ENCODE measurements at places on chromosomes 3 and 15.

GRCh38 chr3:108092501-108092900 lies 1.7 kb upstream of the CD47 start:
- no peak for DNase-seq

DNA sequence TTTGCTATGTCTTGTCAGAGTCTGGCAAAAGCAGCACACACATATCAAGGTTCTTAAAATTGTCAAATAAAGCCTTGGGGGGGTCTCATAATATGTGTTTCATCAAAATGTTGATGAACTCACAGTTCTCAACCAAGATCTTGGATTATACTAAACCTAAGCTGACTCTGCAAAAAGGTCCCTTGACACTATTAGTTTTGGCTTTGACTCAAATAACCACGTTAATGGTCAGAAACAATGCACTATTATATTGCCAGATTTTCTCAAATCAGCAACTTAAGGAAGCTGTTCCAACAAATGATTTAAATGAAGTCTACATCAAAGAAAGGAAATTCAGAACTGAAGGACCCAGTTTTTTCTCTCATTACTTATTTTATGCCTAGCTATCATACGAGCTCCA lies 1063.9 kb downstream of the ROBO1 start:
- DNase-seq = no peak

GRCh38 chr3:196287090-196287439 lies 461 bp downstream of the PCYT1A start:
- no peak for DNase-seq

GRCh38 chr15:75843678-75844581 lies 683 bp downstream of the UBE2Q2 start:
- peak; percentile 23 for DNase-seq

DNA sequence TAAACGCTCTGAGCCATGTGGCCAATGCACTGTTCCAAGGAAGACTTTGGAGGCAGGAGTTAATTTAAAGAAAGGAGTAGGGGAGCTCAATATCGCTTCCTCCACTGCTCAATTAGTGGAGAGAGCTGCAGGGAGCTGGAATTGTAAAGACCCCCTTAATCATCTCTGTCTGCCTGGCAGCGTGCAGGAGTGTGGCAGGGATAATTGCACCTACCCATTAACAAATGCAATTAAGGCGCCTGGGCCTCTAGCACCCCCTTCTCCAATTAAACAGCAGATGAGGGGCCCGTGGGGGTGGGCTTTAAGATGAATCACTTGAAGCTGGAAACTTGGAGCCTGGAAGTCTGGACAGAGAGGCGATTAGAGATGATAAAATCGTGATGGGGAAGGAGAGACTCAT lies 61.7 kb upstream of the GLCE start:
- no peak for DNase-seq

- no peak for DNase-seq
Measured at GRCh38 chr3:79383402-79384012, 384.3 kb downstream of the ROBO1 start.

DNA sequence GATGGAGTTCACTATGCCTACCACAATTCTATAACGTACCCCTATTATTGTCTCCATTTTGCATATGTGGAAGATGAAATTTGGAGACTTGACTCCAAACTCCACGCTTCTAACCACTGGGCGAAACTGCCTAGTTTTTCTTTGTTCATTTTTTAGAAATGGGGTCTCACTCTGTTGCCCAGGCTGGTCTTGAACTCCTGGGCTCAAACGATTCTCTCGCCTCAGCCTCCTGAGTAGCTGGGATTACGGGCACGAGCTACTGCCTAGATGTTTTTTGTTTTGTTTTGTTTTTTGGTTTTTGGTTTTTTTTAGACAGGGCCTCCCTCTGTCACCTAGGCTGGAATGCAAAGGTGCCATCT lies 584 bp upstream of the RPL32 start:
- no peak for DNase-seq

GRCh38 chr15:45891766-45892165 lies 256.9 kb downstream of the SQOR start:
- no peak for DNase-seq

DNA sequence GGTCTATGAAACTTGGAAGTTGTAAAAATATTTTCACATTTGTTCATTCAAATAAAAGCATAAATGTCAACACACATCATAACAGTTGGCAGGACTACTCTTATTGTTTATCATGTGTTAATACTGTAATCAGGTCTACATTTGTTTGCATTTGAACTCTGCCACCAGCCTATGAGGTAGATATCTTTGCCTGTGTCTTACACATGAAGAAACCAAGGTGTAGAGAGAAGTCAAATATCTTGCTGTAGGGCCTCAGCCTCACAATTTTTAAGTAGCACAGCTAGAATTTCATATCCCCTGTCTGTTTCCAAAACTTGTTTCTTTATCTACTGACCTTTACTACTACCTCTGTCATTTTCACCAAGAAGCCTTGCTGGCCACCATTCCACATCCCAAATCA lies 161.9 kb downstream of the ZIC4 start:
- DNase-seq = no peak

- no peak for DNase-seq
Measured at GRCh38 chr3:167978486-167978885, 117.2 kb downstream of the GOLIM4 start.

DNA sequence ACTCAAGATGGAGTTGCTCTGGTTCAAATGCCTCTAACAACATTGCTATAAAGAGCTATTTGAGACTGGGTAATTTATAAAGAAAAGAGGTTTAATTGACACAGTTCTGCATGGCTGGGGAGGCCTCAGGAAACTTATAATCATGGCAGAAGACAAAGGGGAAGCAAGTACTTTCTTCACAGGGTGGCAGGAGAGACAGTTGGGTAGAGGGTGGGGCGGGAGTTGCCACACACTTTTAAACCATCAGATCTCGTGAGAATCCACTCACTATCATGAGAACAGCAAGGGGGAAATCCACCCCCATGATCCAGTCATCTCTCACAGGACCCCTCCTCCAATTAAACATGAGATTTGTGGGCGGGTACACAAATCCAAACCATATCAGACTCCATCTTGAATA lies 30.7 kb downstream of the MAP2K5 start:
- DNase-seq = no peak

- no peak for DNase-seq
Measured at GRCh38 chr3:190811775-190812480, 50.6 kb downstream of the GMNC start.

DNA sequence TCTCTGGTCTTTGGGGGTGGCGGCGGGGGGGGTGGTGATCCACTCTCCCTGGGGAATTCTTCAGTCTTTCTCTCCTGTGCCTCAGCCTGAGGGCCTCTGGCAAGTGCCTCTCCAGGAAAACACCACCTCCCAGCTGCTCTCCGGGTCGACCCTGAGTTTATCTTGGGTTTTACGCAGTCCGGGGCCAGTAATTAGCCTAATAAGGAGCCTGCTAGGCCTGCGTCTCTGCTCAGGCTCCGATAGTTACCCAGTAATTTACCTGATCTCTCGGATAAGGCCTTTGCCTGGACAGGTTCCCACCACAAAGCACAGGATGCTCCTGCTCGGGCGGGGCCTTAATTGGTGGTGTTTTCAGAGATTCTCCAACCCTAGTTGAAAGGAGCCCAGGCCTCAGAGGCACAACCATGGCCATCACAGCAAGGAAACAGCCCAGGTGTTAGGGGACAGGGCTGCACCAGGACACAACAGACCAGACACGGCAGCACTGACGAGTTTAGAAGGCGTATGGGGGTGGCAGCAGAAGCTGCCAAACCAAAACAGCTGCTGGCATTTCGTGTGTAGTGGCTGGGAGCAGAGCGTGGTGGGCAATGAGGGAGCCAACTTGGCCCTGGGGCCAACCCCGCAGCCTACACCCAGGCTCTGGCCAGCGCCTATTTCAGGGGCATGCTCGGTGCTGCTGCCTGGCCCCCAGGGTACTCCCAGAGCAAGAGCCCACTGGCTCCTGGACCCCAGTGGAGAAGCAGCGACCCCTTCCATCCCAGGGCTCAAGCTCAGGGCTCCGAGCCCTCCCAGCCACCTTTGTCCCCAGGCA lies 71.4 kb downstream of the KLF13 start:
- no peak for DNase-seq

DNA sequence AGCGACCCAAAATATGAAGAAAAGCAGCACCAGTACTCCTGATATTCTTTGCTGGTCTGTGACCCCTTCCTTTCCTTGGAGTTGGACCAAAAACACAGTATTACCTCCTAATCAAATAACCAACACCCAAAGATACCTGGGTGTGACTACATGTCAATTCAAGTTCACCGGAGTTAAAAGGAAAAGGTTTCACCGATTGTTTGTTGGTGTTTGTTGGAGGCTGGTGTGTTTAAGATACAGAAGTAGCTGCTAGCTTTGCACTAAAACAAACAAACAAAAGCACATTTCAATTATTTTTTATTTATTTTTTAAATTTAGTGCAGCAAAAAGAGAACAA lies 81.5 kb downstream of the MYO1E start:
- DNase-seq = no peak

DNA sequence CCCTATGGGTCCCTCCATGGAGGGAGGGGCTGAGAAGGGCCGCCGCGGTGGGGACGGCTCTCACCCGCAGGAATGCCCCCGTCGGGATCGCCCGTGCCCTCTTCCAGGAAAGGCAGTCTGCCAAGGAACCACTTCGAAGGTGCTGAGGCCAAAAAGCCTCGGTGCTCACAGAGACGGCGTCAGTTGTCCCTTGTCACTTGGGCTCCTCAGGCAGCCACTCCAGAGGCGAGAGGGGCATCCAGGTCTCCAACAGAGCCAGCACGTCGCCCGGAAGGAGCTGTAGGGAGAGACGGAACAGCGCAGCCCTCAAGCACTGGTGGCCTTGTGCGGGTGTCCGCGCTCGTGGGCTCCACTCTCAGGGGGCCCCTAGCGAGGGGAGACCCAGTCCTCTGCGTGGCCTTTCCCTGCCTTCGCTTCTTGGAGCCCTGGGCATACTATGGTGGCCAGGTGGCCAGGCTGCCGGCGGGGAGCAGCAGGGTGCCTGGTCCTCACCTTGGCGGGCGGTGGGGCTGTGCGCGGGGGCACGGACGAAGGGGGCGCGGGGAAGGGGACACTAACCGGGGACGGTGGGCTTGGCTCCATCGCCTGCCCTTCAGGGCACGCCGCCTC lies 994 bp downstream of the MESP1 start:
- DNase-seq = no peak

GRCh38 chr3:15051531-15051930 lies 13.6 kb downstream of the MRPS25 start:
- DNase-seq = no peak

DNA sequence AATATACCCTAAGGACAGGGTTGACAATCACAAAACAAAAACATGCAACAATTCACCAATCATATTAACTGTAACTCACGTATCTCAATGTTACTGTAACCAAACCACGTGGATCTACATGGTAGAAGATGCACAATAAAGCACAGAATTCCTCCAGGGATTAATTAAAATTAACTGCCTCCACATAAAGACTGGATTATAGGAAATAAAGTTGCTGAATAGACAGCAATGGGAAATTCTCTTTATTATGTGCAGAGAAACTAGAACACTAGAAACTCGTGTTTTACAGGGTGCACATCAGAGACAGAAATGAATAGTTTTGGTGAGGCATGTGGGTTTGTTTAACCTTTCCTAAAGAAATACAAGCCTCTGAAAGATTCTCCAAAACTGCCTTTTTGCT lies 696.3 kb downstream of the EPHA3 start:
- no peak for DNase-seq

DNA sequence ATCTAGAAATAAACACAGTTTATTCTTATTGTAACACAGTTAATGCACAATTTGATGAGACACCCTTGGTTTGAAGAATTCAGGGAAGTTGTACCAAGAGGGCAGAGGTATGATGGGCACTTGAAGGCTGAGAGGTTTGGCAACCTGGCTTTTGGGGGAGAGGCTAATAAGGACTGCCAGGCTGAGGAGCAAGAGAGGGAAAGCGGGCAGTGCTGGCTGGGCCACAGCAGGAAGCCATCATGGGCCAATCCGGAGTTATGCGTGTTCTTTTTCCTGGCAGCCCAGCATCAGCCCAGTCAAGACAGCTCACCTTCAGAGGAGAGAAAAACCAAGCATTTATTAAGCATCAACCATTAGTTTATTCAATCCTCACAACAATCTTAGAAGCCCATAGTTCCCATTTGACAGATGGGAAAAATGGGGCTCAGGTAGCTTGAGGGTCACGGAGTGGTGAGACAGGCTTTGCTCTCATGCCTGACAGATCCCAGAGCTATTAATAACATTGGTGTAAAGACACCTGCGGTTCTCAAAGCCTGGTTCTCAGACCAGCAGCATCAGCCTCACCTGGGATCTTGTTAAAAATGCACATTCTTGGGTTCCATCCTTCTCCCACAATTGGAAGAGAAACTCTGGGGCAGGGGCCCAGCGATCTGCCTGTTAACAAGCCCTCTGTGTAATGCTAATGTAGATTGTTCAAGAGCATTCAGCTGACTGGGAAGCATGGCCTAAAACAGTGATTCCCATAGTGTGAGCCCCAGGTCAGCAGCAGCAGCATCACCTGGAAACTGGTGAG lies 183.7 kb downstream of the NTRK3 start:
- no peak for DNase-seq

DNA sequence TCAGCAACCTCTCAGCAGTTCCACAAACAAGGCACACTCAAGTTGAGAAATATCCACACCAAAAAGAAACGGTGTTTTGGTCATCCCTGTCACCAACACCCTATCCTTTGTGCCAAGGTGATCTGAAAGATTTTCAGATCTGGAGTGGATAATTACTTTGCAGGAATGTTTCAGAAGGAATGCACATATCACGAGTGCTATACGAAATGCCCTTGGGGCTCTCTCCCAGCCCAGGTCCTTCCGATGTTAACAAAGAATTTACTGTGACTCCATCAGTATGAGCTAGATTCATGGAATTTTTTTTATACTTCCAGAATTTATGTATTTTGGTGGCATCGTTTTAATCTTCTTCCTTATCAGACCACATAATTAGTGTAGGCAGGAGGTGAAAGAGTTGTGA lies 105.0 kb downstream of the GRM7 start:
- DNase-seq = no peak

DNA sequence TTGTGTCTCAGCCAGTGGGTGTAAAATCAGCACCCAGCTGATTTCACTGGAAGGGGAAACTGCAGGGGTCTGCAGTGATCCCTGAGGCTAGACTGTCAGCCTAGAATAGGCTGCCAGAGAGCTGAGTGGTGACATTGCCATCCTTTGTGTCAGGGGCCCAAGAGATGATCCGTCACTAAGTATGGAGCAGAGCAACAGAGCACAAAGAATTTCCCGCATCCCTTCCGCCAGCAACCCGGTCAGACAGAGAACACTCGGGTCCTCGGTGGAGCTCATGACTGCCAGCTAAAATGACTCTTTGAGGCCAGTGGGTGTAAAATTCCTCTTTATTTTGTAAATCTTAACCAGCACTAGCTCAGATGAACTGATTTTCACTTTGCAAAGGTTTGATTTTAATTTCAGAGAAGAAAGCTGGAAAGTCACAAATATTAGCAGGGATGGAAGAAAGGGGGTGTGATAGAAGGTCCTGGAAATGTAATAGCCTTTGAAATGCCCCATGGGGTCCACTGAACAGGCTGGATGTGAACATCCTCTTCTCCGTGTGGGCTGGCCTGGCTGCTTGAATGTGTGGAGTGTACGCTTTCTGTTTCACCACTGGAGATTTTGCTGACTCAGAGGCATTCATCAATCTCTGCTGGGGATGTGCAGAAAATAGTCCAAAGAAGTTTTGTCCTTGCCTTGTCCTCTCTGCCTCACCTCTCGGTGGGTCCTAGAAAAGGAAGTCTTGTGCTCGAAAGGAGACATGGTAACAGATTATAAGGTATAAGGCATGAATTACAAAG lies 138.8 kb downstream of the SV2B start:
- no peak for DNase-seq

- DNase-seq = no peak
Measured at GRCh38 chr3:89606151-89606550, 498.7 kb downstream of the EPHA3 start.

All from stimulated activated CD4-positive, alpha-beta T cell treated with anti-CD3 and anti-CD28 coated beads, Interleukin-1b, Interleukin-23, amount 100 ng/mL, for 1 hour (primary cell).